ENCODE measurements at places on chromosomes 2 and 18. TPM values are rescaled to one million over a fixed set of nuclear protein-coding genes. Genes with fewer than 3 reads are reported as not detected.

DNA sequence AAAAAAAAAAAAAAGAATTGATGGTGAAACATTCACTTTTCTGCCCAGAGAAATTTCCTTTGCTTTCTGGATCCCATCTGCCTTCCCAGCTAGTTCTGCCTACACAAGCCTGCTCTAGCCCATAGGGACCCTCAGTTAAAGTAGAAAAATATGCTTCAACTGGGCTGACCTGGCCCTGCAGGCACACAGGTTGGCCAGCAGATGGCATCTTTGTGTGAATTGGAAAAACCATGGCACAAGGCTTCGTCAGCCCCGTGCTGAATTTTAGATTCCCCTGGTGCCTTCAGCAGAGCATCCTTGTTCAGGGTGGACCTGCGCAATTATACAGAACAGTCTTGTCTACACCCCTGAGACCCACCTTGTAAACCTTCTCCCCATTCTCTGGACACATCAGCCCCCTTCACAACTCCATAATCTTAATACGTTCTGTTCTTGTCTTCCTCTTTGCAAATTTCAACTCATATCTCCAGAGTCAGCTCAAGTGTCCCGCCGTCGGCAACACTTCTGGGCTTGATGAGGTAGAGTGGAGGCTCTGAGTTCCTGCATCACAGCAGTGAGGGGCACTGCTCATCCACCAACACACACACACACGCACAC, 114.5 kb downstream of the INSIG2 start:
- no peak for DNase-seq

DNA sequence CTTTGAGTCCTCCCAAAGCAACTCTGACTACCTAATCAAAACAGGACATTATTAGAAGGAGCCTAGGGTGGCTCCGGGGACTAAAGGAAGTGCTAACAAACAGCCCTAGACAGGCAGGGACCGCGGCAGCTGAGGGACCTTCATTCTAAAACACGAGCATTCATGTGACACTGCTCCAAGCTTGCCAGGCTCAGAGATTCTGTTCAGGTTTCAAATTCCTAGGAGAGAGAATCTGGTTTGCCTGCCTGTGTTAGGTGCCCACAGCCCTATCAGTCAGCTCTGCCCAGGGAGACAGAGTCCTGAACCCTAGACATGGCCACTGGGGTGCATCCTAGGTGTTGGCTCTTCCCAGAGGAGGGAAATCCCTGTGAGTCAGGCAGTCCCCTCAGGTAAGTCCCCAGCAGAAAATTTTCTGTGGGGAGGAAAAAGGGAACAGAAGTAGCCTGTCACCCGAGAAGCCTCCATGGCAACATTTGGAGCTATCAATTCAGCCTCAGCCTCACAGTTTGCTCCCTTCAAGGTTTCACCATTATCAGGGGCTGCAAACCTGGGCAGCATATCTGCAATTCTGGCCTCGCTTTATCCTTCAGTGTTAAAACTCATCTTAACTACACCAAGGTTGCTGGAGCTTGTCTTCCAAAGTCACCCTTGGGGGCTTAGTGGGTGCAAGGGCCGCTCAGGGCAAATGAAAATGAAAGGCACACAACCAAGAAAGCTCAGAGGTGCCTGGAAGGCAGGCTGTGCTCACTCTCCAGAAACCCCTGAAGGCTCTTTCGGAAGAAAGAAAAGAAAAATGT, 28.6 kb downstream of the PCBP1 start:
- DNase-seq: peak; percentile 81

GRCh38 chr2:96887493-96888012, 17.7 kb upstream of the SEMA4C start:
- DNase-seq: no peak

DNA sequence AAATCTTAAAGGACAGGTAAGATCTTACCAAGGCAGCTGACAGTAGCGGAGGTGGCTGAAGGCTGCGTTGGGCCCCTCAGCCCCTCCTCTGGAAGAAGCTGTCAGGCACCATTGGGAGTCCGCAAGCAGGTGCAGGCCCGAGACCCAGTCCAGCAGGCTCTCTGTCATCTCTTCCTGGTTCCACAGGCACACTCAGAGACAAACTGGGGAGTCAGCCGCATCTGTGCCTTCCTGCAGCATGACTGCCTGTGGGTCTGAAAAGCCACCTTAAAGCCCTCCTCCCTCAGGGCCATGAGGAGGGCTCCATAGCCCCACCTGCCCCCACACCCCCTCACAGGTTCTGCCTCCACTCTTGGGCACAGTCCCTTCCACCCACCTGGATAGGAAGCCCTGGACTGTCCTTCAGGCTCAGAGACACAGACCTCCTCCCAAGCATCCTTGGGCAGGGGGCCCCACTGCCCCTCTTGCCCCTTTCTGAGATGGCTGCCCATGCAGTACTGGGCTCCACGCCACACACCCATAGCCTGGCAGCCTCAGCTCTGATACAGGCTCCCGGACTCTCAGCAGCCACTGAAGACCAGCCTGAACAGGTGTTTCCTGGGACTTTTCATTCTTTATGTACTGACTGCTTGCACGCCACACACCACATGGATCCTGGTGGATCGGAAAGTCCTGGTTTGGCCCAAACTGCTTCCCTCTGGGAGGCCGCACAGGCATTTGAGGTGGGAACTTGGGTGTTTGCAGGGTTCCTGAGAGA, 239.8 kb downstream of the SEPTIN10 start:
- no peak for DNase-seq

DNA sequence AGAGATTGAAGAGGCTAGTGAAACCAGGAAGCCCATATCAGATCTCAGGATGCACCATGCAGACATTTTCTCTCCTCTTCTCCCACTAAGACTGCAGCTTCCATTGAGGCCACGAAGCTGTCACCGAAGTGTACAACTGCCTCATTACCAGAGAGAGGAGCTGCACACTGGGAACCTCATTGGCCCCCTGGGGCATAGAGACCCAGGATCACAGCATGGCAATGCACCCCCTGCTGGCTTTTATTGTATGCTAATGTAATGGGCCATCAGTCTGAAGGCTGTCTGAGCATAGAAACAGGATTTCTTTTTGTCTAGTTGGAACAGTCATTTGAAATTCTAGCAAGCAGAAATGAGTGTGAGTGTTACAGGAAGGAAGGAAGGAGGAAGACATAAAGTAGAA, 861.6 kb upstream of the CELF4 start:
- DNase-seq: no peak

DNA sequence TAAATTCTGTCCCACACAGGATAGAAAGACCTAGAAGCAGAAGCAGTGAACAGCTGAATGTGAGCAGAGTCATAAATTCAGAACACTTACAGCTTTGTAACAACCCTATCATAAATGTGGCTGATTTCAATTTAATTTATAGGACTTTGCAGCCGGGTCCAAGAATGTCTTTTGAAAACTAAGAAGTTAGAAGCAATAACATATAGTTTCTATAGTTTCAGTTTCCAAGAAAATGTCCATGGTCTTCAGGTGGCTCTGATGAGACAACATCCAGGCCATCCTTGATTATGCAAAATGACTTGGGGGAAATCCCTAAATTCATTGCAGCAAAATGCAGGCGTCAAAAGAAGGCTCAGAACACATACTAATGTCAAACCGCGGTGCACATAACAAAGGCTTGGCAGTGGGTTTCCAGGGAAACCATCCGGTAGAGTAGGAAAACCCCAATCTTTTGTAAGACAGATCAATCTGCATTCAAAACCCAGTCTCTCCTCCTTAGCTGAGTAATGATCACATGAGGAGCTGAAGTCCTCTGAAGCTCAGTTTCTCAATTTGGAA, 442.2 kb upstream of the ID2 start:
- DNase-seq: no peak

DNA sequence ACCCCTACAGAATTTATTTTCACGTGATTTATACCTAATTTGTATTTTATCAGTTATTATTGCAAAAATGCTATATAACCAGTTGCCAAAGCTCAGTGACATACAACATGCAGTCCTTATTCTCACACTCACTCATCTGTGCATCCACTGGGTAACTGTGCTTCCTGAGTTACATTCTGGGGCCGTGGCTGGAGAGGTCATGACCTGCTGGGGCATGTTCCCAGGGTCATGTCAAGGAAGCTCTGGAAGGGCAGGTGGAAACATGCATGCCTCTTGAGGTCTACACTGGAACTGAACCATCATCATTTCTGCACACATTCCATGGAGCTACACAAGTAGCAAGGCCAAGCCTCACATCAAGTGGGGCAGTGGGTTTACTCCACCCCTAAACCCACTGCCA, 715.5 kb downstream of the CNTNAP5 start:
- no peak for DNase-seq

GRCh38 chr18:6653880-6654279, 75.6 kb upstream of the ARHGAP28 start:
- no peak for DNase-seq

GRCh38 chr2:73359915-73360697, 25.5 kb upstream of the ALMS1 start:
- no peak for DNase-seq

DNA sequence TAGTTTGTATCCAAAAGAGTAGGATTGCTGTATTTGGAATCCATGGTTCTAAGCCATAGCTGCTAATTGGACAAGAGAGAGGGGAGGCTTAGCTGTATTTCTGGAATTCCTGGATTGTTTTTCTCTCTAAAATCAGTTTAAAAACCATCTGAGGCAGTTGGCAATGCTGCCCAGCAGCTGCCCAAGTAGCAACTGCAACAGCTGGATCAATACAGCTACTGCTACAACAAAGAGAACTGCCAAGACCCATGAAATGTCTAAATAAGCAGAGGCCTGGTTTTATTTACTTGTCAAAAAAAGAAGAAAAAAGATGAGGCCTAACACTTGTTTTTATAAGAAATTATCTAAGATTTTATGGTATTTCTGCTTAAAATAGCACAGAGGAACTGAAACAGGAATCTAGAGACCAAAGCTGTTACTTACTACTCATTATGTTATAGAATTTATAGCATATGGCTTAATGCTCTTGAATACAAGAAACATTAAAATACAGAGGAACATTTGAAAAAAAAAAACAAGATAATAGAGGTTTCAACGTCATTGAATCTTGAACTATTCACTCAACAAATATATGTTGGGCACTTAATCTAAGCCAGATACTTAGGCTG, 39.1 kb downstream of the TMEFF2 start:
- no peak for DNase-seq

- no peak for DNase-seq
Observed at GRCh38 chr2:121688820-121689219, 39.6 kb upstream of the CLASP1 start.

DNA sequence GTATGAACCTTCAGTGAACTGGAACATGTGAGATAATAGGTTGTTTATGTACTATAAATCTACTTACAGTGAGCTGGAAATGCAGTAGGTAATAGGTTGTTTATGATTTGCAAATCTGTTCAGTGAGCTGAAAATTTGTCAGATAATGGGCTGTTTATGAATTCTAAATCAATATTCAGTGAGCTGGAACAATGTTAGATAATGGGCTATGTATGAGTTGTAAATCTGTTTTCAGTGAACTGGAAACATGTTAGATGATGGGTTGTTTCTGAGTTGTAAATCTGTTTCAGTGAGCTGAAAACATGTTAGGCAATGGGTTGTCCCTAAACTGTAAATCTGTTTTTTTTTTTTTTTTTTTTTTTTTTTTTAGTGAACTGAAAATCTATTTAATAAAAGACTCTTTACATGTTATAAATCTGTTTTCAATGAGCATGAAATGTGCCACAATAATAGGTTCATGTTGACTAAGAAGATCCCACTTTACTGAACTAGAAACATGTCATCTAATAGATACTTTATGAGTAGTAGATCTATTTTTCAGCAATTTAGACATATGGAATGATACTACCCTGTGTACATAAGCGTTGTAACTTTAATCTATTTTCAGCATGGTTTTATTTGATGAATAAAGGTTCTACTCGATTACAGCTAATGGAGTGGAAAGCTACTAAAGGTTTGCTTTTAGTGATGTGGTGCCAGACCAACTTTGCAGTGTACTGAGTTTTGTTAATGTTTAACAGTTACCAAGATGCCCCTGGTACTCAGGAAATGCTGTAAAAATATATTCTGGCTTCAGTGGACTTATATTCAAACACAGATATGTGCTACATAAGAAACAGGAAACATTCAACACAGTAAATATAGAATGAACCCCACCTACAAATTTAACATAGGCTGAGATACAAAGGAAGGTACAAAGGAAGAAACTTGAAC, 1471.8 kb downstream of the LRP1B start:
- no peak for DNase-seq

DNA sequence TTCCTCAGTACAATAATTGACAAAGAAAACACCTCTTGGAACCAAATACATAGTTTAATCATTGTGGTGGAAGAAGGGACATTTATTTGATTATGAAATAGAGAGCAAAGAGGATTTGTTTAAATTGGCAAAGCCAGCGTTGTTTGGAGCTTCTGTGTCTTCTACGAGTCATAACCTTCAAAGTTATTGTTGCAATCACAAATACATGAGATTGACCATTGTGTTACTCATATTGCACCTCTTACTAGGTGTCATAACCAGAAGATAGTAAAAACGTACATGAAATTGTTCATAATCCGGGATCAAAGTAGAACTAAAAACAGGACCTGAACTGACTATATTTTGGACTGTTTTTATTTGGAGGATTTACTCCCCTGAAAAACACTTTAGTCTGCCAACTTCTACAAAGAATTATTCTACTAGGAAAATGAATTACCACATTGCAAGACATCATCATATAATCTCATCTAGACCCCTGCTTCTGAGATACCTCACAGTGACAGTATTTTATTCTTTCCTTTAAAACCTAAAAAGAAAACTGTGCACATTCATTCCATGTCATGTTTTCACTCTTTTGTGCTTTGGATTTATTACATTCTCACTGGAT, 151.7 kb upstream of the KLF7 start:
- DNase-seq: no peak

- peak; percentile 56 for DNase-seq
Observed at GRCh38 chr2:172102391-172103359, at the start of gene DLX2. Gene DLX2, minus strand, starts transcription at chr2:172102900. Its CDS starts 362 bp downstream, at chr2:172102538.

DNA sequence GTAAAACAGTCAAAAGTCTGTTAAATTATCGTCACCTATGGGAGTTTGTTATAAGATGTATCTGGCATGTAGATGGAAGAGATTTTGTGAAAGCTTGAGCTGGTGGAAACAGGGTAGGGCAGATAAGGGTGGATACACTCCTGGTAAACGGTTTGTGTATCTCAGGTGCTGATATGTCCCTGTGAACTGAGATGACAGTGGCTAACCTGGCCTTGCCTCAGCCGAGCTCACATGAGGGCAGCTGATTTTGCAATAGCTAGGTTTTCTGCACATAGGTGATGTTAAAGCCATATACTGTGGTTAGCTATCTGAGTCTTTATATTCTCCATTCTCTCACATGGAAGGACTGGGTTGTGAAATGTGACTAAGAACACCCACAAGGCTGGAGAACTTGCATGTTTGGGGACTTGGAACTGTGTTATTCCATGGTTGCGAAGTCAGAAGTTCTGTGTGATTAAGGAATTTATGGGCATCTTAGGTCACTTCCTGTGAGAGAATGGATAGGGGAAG, 205.1 kb downstream of the TPGS2 start:
- DNase-seq: no peak

The WDR54 gene
- total RNA-seq: 0.51 TPM

The CNDP1 gene
- total RNA-seq: not detected

The DNER gene
- total RNA-seq: 0.41 TPM

The ARHGAP15 gene
- total RNA-seq: 1.3 TPM

The AAK1 gene
- 35.6 TPM for total RNA-seq

The SPATA3 gene
- not detected for total RNA-seq

The RUFY4 gene
- not detected for total RNA-seq

The LIMS3 gene
- total RNA-seq: 13.2 TPM

The LONRF2 gene
- total RNA-seq: 5.0 TPM

The REG3G gene
- total RNA-seq: not detected

The RASGRP3 gene
- total RNA-seq: 10.0 TPM

The CNTNAP5 gene
- not detected for total RNA-seq
